ENCODE measurements at places on chromosomes 2 and 18. TPM values are rescaled to one million over a fixed set of nuclear protein-coding genes. Genes with fewer than 3 reads are reported as not detected.

- no peak for DNase-seq
Measured at GRCh38 chr18:10285283-10285640, 169.2 kb upstream of the APCDD1 start.

- no peak for DNase-seq
Measured at GRCh38 chr18:45232061-45232460, 383.2 kb upstream of the SLC14A2 start.

DNA sequence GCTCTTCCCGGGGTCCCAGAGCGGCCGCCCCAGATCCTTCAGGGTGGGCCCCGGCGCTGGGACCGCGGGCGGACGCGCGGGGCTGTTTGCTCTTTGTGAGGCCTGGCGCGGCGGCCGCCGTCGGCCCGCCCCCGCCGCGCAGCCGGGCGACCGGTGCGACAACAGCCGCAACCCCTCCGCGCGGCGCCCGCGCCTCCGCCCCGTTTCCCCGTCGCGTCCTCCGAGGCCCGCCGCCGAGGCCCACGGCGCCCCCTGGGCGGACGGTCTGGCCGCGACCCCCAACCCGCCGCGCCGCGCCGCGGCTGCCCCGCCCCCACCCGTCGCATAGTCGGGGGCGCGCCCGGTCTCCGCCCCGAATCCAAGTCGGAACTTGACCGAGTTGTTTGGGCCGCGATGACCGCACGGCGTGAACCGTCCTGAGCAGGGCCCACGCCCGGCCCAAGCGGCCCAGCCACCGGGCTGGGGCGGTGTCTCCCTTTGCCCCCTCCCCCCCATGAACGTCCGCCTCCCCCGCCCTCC lies 448 bp downstream of the YPEL5 start:
- no peak for DNase-seq

DNA sequence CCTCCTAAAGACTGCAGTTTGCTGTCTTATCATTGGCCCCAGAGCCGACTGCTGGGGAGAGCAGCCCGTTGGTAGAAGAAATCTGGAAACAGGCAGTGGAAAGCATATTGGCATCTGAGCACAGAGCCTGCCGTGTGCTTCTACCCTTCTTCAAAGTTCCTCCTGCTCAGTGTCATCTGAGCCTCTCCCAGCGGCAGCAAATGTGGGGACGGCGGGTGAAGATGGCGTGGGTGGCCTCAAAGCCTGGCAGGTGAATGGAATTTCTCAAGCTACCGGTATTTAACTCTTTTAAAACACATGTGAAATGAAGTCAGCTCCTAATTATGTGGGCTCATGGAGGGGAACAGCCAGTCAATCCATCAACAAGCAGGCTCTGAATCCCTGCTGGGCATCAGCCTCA lies 181.6 kb upstream of the PXDN start:
- DNase-seq: no peak

EFHD1 gene
- total RNA-seq: 15.9 TPM

SERPINB12 gene
- total RNA-seq: not detected

SERPINB3 gene
- total RNA-seq: not detected

IL37 gene
- total RNA-seq: not detected

MOCOS gene
- total RNA-seq: 38.0 TPM

Data from ureter (tissue), 1 donor.